ENCODE measurements at places on chromosomes 16 and 17. TPM values are rescaled to one million over a fixed set of nuclear protein-coding genes. Genes with fewer than 3 reads are reported as not detected.

Gene CDRT15
- total RNA-seq, result not detected

Gene SP2
- total RNA-seq, result 21.9 TPM

Gene CFAP97D1
- total RNA-seq, result 0.07 TPM

Gene CNTD1
- total RNA-seq, result not detected

Gene PRR11
- total RNA-seq, result 68.5 TPM

Gene MFSD11
- total RNA-seq, result 21.3 TPM

Gene KLHL36
- total RNA-seq, result 27.5 TPM

Gene KDM8
- total RNA-seq, result 2.4 TPM

Gene HSF5
- not detected for total RNA-seq

Gene GAS2L2
- total RNA-seq, result 0.13 TPM

Gene TNK1
- total RNA-seq, result 1.3 TPM

Gene KRTAP4-1
- 0.24 TPM for total RNA-seq

Gene TBC1D28
- total RNA-seq, result not detected

Gene CCDC144A
- total RNA-seq, result 0.95 TPM

Gene SLC7A6
- 26.4 TPM for total RNA-seq

Gene APOH
- 6.7 TPM for total RNA-seq

Gene HAGHL
- total RNA-seq, result 16.5 TPM

Gene DNAH17
- total RNA-seq, result 1.1 TPM

Gene TMEM98
- 44.3 TPM for total RNA-seq

Gene COA3
- 121 TPM for total RNA-seq

Gene EVPL
- total RNA-seq, result 19.5 TPM

Gene GAN
- 4.6 TPM for total RNA-seq

Gene CCL3
- total RNA-seq, result not detected

Gene SLC47A1
- 23.3 TPM for total RNA-seq

Gene CASKIN1
- total RNA-seq, result 0.58 TPM

Gene TEX14
- 0.36 TPM for total RNA-seq

Gene TPSD1
- total RNA-seq, result not detected

Gene JMJD8
- total RNA-seq, result 63.2 TPM

Gene C17orf75
- 26.4 TPM for total RNA-seq

Gene MRPL58
- total RNA-seq, result 75.3 TPM

Gene ZNF778
- total RNA-seq, result 10.2 TPM

Gene SLC16A5
- total RNA-seq, result 18.7 TPM

Gene MC1R
- total RNA-seq, result 6.2 TPM

Gene KCTD19
- total RNA-seq, result 0.19 TPM

Gene LDHD
- total RNA-seq, result 0.71 TPM

Gene TMEM101
- total RNA-seq, result 26.8 TPM

Gene ITGB4
- 148 TPM for total RNA-seq

Gene BEAN1
- total RNA-seq, result 5.6 TPM

Gene PYDC1
- not detected for total RNA-seq

Gene SBK1
- 0.26 TPM for total RNA-seq

Gene TVP23A
- 0.21 TPM for total RNA-seq

Gene CACNG4
- total RNA-seq, result 15.0 TPM

Gene CRISPLD2
- 4.3 TPM for total RNA-seq

Gene CCL8
- total RNA-seq, result not detected

Gene MED31
- total RNA-seq, result 25.4 TPM
